Cortex of kidney (tissue), 1 donor: ENCODE measurements at places on chromosomes 5 and 9.

- no peak for DNase-seq
Observed at GRCh38 chr9:106420511-106420944, 442.4 kb upstream of the ZNF462 start.

- no peak for DNase-seq
Observed at GRCh38 chr9:38185647-38186403, 116.8 kb upstream of the SHB start.

GRCh38 chr9:111458139-111459009 is 25.8 kb downstream of the ECPAS start:
- no peak for DNase-seq

DNA sequence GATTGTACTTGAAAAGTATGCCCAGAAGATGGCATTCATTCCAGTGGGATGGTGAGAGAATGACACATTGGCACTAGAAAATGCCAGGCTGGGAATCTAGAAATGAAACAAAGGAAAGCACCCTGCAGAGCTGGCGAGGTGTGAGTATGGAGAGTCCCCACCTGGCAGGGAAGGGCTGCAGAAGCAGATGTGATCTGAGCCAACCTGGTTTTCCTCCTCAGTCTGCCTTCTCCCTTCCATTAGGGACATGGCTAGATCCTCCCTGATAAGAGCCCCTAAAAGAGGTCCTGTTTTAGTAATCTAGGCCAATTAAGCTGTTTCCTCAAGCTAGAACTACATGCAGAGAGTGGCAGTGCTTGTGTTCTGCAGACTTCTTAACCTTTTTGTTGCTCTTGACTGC is 24.7 kb upstream of the TNFSF15 start:
- DNase-seq, result no peak

DNA sequence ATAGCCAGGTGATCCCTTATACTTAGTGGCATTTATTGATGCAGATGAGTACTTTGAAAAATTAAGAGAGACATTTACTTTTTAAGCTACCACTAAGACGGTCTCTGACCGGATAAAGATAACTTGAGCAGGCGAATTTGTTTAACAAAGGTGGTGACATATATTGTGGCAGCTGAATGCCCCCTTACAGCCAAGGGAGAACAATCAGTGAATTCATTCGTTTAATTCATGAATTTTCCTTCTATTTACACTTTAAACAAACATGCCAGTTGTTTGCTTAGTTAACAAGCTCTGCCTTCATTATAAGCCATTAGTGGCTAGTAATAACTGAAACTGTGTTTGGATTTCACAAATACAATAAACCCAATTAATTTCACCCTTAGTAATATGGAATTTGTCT is 187.1 kb downstream of the AOPEP start:
- no peak for DNase-seq
